ENCODE measurements at places on chromosomes 6 and 20.

GRCh38 chr20:39242614-39243013, 280.5 kb downstream of the DHX35 start:
- no peak for DNase-seq

GRCh38 chr6:48881551-48881950, 581.5 kb downstream of the MMUT start:
- no peak for DNase-seq

DNA sequence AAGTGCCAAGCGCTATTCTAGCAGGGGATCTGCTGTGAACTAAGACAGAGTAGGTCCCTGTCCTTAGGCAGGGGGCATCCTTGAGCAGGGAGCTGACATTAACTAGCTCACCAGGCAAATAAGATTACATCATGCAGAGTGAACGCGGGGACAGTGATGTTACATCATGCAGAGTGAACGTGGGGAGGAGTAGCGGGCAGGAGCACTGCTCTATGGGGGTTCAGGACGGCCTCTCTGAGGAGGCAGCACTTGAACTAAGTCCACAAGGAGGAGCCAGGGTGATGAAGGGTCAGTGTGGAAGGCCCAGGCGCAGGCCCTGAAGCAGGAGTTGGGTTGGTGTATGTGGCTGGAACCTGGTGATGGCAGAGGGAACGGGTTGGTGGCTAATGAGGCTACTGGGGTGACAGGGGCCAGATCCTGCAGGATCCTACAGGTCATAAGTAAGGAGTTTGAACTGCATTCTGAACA, 38.7 kb downstream of the KAT14 start:
- no peak for DNase-seq

GRCh38 chr20:23437126-23437899, 2.2 kb upstream of the CSTL1 start:
- no peak for DNase-seq

GRCh38 chr20:46807998-46808397, 86.6 kb upstream of the EYA2 start:
- no peak for DNase-seq

DNA sequence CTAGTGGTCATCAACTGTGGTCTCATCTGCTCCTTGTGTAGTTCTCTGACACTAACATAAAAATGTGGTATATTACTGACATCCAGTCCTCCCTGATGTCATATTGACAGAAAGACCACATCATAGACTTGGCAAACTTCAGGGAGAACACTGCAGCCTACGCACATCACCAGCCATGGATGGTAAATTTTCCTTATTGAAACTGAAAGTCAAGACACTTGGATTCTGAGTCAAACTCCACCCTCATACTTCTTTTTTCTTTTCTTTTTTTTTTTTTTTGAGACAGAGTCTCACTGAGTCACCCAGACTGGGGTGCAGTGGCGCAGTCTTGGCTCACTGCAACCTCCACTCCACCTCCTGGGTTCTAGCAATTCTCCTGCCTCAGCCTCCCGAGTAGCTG, 25.4 kb downstream of the NDRG3 start:
- DNase-seq: no peak
